ENCODE measurements at places on chromosomes 4 and X. TPM values are rescaled to one million over a fixed set of nuclear protein-coding genes. Genes with fewer than 3 reads are reported as not detected.

DNA sequence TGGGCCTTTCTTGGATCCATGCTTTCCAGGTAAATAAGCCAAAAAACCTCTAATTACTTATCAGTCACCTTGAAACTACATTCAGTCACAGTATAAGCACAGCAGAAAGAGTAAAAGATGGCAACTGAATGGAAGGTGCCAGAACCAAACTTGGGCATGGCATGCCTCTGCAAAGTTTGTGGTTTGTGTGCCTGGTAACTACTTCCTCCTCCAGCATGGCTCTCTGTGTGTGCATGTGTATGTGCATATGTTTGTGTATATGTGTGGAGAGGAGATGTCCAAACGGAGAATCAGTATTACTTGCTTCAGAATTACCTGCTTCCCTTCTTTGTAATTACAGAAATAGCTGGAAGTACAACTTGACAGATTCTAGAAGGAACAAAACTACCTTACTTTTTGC lies 67.5 kb downstream of the AGTR2 start:
- no peak overlapping the region for H3K27ac ChIP-seq
- no peaks in the 10 kb centered on the region for H3K27me3 ChIP-seq
- no peaks in the 10 kb centered on the region for H3K4me1 ChIP-seq
- no peaks in the 10 kb centered on the region for H3K36me3 ChIP-seq

TMPRSS11B gene
- polyA plus RNA-seq: not detected

DNA sequence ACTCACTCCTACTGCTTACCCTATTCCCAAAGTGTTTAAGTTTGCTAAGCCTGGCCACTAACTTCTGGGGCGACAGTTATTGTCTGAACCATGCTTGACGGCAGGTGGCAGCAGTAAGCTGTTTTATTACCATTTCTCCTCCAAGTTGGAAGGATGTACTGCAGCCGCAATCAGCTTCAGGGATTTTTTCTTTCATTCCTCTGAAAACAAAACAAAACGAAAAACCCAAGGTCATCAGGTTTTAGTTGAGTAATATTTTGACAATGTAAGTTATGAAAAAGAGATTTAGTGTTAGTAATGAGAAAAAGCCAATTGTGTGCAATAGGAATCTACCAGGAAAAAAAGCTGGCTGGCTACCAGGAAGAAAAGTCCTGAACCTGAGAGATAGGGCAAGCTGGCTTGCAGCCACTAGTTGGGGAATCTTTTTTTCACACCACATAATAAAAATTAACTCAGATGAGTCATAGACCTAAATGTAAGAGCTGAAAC lies 13.2 kb upstream of the RAB9B start:
- H3K4me1 ChIP-seq: no peaks in the 10 kb centered on the region
- no peaks in the 10 kb centered on the region for H3K36me3 ChIP-seq
- no peak overlapping the region for H3K27ac ChIP-seq
- H3K27me3 ChIP-seq: no peaks in the 10 kb centered on the region
- DNase-seq: peak; percentile 73

ELOVL6 gene
- polyA plus RNA-seq: 19.1 TPM

CT83 gene
- not detected for polyA plus RNA-seq

DNA sequence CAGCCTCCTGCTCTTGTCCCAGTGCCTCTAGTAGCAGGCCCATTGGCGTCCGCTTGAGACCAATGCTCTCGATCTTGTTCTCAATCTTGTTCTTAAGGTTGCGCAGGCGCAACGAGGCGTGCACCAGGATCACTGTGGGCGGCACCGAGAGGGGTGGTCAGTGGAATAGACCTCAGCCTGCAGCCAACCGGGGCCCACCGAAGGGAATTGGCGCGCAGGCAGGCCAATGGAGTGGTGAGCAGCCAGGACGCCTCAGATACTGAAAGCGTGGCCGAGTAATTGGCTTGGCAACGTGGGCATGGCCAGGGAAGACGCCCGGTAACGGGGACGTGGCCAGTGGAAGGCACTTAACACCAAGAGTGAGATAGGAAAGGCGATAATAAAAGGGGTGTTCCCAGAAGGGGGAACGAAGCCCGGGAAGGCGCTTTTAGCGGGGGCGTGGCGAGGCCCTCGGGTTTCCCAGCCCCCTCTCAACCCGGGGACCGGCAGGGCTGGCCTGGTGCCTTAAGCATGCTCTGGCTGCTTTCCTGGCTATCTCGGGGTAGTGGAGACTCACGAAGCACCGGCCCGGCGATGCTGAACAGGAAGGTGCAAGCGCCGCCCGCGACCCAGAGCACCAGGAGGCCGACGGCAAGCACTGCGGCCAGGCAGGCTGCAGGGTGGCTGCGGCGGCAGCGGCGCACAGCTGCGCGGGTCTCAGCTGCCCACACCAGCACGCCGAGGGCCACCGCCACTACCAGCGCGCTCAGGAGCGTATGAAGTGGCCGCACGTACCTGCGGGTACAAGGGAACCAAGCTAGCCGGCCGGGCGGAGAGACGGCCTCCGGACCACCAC lies 1.7 kb downstream of the PRAF2 start:
- DNase-seq: peak; percentile 71
- H3K4me3 ChIP-seq: no peak overlapping the region
- H3K27ac ChIP-seq: peak overlapping the region; percentile 42
- no peaks in the 10 kb centered on the region for H3K36me3 ChIP-seq

- no peaks in the 10 kb centered on the region for H3K36me3 ChIP-seq
- H3K4me1 ChIP-seq: no peaks in the 10 kb centered on the region
- DNase-seq: no peak
- no peaks in the 10 kb centered on the region for H3K27me3 ChIP-seq
- H3K4me3 ChIP-seq: no peak overlapping the region
These were observed 26.7 kb upstream of the PLAC1 start for GRCh38 chrX:134684956-134685355.

- no peaks in the 10 kb centered on the region for H3K27me3 ChIP-seq
- H3K4me3 ChIP-seq: no peak overlapping the region
- no peaks in the 10 kb centered on the region for H3K4me1 ChIP-seq
- peaks cover 19% of the 10 kb centered on the region for H3K36me3 ChIP-seq
- no peak overlapping the region for H3K27ac ChIP-seq
- DNase-seq: no peak
These were observed 159.7 kb downstream of the NSUN7 start for GRCh38 chr4:40909363-40909876.

MAGEB2 gene
- polyA plus RNA-seq: not detected

- H3K4me1 ChIP-seq: no peaks in the 10 kb centered on the region
- H3K36me3 ChIP-seq: no peaks in the 10 kb centered on the region
- no peaks in the 10 kb centered on the region for H3K27me3 ChIP-seq
- DNase-seq: no peak
- H3K27ac ChIP-seq: no peak overlapping the region
- H3K4me3 ChIP-seq: no peak overlapping the region
These were observed 1209.7 kb upstream of the PABPC4L start for GRCh38 chr4:135411251-135411650.

- no peak overlapping the region for H3K4me3 ChIP-seq
- DNase-seq: no peak
- no peaks in the 10 kb centered on the region for H3K36me3 ChIP-seq
- no peaks in the 10 kb centered on the region for H3K4me1 ChIP-seq
These were observed 10.4 kb downstream of the CXCL8 start for GRCh38 chr4:73750730-73751129.

DNA sequence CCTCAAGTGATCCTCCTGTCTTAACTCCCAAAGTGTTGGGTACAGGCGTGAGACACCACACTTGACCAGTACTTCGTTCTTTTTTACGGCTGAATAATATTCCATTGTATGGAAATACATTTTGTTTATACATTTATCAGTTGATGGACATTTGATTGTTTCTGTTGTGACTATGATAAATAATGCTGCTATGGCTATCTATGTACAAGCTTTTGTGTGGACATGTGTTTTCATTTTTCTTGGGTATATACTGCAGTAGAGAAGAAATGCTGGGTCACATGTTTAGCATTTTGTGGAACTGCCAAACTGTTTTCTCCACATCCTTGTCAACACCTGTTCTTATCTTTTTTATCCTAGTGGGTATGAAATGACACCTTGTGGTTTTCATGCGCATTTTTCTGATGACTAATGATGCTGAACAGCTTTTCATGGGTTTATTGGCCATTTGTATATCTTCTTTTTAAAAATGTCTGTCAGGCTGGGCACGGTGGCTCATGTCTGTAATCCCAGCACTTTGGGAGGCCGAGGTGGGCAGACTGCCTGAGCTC lies 37.3 kb downstream of the SAT1 start:
- H3K27ac ChIP-seq: no peak overlapping the region
- no peak for DNase-seq
- H3K36me3 ChIP-seq: no peaks in the 10 kb centered on the region
- no peak overlapping the region for H3K4me3 ChIP-seq

SLC6A14 gene
- 0.16 TPM for polyA plus RNA-seq

- H3K27ac ChIP-seq: no peak overlapping the region
- no peaks in the 10 kb centered on the region for H3K4me1 ChIP-seq
- H3K36me3 ChIP-seq: no peaks in the 10 kb centered on the region
- no peaks in the 10 kb centered on the region for H3K27me3 ChIP-seq
- no peak overlapping the region for H3K4me3 ChIP-seq
These were observed 75.5 kb downstream of the NAF1 start for GRCh38 chr4:163090997-163091684.

DNA sequence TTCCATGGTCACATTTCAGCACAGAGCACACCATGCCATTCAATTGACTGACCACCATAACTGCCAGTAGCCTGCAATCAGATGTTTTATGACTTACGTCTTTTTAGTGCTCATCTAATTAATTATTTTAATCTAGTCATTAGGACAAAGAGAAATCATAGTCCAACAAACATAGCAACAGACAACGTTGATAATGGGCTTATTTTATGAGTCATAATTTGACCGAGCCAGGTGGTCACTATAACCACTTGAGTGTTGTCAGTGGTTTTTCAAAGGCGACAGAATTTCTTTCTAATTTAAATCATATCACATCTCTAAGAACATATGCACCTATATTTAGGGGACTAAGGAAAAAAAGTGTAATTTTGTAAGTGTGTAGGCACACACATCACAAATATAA lies 1.9 kb downstream of the SEC24D start:
- peak overlapping the region; percentile 92 for H3K27ac ChIP-seq
- peak; percentile 41 for DNase-seq
- H3K27me3 ChIP-seq: no peaks in the 10 kb centered on the region
- H3K36me3 ChIP-seq: peaks cover 19% of the 10 kb centered on the region
- H3K4me3 ChIP-seq: no peak overlapping the region

DNA sequence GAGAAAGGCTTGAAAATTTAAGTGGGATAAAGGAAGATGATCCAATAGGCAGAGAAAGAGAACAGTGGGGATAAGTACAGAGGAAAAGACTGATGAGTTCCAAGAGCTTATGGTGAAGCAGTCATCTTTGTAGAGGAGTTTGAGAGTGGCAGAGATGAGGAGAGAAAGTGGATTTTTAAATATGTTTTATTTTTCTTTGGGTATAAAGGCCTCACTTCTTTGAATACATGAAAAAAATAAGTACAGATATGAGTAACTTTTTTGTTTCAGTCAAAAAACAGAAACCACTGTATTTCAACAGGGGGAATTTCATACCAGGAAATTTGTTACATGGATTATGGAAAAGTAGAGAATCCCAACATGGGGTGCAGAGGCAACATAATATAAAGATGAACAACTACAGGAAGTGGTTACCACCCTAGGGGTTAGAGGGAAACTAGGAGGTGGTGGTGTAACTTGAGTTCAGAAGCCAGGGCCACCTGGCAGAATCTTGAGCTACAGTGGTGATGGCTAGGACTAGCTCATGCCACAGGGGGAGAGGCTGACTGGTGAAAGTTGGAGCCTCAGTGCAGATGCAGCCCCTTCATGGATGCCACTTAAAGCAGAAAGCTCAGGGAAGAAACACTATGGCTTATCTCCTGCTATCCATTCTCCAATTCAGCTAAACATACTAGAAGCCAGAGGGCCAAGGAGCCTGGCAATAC lies 3.4 kb upstream of the CYBB start:
- H3K27me3 ChIP-seq: no peaks in the 10 kb centered on the region
- H3K4me3 ChIP-seq: no peak overlapping the region
- peak overlapping the region; percentile 24 for H3K27ac ChIP-seq
- H3K36me3 ChIP-seq: no peaks in the 10 kb centered on the region
- no peaks in the 10 kb centered on the region for H3K4me1 ChIP-seq

DNA sequence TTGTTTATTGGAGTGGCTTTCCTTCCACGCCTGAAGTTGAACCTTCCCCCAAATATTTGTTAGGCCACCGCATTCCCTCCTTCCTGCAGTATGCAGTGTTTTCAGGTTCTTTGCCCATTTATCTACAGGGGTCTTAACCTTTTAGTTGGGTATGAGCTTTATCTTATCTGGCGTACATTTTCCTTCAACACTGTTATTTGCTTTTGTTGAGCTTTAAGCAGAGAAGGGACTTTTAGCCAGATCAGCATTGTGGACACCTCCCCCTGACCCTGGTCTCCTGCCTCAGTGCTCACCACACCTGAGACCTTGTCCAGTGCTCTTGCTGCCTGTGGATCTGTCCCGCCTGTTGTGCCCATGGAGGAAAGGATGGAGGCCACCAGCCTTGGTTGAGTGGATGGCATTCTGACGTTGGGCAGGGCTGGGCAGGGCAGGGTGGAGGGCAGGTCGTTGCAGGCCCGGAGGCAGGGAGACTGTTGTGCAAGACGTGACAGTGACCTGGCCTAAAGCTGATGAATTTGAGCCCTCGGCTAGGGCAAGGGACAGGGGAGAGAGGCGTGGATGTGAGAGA lies 998 bp upstream of the DUSP9 start:
- H3K27ac ChIP-seq: no peak overlapping the region
- H3K4me1 ChIP-seq: no peaks in the 10 kb centered on the region
- no peaks in the 10 kb centered on the region for H3K36me3 ChIP-seq
- DNase-seq: no peak
- H3K4me3 ChIP-seq: no peak overlapping the region

DNA sequence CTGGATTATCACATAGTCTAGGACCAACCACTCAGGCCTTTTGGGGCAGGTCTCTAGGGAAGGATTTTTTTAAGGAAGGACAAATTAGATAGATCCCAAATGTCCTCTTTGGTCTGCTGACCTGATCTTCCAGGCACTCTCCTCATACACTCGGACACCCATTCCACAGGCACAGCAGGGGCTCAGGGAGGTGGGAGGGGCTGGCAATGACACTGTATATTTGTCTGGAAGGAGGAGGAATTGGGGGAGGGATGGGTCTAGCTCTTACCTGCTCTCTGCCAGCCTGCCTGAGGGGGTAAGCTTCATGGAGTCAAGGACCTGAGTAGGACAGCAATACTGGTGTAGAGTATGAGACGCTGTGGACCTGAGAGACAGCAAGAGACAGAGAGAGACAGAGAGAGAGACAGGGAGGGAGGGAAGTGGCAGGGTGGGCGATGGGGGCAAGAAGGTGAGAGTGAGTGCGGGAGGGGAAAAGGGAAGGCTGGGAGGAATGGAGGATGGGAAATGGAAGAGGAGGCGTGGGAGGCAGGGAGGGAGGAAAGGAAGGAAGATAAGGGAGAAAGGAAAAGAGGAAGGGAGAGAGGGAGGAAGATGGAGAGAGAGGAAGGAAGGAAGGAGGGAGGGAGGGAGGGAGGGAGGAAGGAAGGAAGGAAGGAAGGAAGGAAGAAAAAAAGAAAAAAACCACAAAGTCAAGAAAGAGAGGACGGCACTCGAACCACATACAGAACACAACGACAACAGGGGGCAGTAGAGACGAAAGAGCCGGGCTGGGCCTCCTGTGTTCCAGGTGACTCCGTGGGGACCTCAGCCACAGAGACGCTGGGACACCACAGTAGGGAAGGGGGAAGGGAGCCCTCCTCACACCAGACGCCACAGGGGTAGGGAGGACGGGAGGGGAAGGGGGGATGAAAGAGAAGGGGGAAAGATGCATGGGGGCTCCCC lies 1.8 kb downstream of the IQSEC2 start:
- no peaks in the 10 kb centered on the region for H3K4me1 ChIP-seq
- no peak overlapping the region for H3K27ac ChIP-seq
- H3K36me3 ChIP-seq: no peaks in the 10 kb centered on the region
- H3K4me3 ChIP-seq: peak overlapping the region; percentile 52

ETDA gene
- not detected for polyA plus RNA-seq

GRCh38 chrX:155052738-155053498 lies 18.0 kb downstream of the CMC4 start:
- H3K4me1 ChIP-seq: no peaks in the 10 kb centered on the region
- no peak overlapping the region for H3K27ac ChIP-seq
- no peaks in the 10 kb centered on the region for H3K36me3 ChIP-seq
- DNase-seq: no peak
- no peak overlapping the region for H3K4me3 ChIP-seq

TCP11X2 gene
- polyA plus RNA-seq: 0.18 TPM

AMER1 gene
- 2.4 TPM for polyA plus RNA-seq
